Pons (tissue), 1 donor: ENCODE measurements at places on chromosomes 7 and 10.

DNA sequence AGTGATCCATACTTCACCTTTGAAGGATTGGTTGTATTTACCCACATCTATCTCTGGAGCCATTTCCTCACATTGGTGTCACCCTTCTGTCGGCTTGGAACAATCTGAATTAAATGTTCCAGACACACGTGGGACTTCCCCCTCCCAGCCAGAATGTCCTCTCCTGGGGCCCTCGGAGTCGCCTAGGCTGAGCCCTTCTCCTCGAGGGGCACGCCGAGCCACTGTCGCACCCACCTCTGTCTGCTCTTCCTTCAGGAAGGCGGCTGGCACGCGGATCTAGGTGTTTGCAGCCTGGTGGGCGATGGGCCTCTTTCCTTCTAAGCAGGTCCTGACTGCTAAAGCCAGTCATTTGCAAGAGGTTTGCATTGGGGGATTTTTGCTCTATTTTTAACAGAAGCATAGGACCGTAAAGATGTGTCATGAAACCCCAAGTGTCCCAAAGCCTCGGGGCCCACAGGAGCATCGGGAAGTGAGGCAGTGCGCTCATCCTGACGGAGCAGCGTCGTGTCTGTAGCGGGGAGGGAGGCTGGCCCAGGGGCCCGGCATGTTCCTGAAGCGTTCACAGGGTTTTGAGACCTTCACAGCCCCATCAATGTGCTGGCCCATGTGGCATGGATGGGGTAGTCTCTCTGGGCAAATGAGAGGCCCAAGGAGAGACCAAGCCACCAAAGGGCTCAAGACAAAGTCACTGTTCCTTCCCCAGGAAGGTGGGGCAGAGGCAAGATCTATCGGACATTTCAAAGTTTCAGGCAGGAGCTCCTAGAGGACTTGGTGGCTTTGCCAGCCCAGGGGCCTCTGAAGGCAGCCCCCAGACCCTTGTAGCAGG lies 86.7 kb downstream of the RGS10 start:
- DNase-seq: no peak

- DNase-seq: peak; percentile 53
Observed at GRCh38 chr10:30587522-30588031, 42.0 kb downstream of the LYZL2 start.

GRCh38 chr10:102072673-102073527 lies 7.8 kb downstream of the HPS6 start:
- DNase-seq: peak; percentile 85

DNA sequence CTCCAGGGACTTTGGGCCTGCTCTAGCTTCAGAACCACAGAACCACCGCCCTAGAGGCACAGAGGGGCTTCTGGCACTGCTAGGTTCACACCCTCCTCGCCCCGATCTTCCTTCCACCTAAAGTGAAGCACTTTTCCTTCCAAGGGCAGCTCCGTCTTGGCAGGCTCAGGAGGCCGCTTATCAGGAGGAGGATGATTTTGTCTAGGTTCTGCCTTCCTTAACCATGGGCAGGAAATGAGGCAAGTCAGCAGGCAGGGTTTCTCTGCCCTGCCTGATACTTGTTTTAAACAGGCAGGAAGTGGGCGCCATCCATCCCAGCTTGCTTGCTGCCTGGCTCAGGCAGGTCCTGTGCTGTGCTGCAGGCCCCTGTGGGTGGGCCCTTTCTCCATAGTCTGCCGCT lies 8.3 kb upstream of the ATP6V0E2 start:
- no peak for DNase-seq

DNA sequence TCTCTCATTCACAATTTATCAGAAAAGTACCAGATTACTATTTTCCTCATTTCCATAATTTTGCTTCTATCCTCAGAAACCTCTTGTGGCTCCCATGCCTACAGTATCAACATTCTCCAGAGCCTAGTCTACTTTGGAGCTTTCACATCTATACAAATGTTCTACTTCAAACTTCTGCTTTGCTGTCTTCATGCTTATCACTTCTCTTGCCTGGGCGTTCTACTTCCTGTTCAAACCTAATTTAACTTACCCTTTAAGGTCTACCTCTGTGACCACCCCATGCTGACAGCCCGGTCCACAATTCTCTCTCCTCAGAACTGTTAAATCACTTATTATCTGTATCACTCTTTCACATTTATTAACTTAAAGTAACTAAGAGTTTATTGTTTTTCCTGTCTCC lies 6.1 kb upstream of the PTPN12 start:
- no peak for DNase-seq

DNA sequence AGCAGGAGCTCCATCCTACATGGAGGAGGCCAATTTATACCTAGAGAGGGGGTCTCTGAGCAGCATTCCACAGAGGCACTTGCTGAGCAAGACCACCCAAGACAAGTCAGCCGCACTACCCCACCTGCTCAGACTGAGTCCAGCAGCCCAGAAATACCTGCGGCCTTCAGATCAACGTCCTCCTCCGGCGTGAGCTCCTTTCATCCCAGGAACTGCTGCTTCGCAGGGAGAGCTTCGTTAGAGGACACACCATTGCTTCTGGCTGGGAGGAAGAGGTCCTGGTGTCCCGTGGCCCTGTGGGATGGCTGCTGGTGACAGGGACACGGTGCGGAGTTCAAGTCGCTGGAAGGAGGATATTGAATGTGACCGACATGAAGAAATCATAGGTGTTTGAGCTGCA lies 216.9 kb upstream of the PPP2R2D start:
- DNase-seq: no peak

- DNase-seq: no peak
Observed at GRCh38 chr10:50634479-50634878, 10.7 kb upstream of the SGMS1 start.
